NCI-H187 treated with DMSO at 0.1 percent for 48 hours (cell line): ENCODE measurements at places on chromosomes 12 and 14.

DNA sequence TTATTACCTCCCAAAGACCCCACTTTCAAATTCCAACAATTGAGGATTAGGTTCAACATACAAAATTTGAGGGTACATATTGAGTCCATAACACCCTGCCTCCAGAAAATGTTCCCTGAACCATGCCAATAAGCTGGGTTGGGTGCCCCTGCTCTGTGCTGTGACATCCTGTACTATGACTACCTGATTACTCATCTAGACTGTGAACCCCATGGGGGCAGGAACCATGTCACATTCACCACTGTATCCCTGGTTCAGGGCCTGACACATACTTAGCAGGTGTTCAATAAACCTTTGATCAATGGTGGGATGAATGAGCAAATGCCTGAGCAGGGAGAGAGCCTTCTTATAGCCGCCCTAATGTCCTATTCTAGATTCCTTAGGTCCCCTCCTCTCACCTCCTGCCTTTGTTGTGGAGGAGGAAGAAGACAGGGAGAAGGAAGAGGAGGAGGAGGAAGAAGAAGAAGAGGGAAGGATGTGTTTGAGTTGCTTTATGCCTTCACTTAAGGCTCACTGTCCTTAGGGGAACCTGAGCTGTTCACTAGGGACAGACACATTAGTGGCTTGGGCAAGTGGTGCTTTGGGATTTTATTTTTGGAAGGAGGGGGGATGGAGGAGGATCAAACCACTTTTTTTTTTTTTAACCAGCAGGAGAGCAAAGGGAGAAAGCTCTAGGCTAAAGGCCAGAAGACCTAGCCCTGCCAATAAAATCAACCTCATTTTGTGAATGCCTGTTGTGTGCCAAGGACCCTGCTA lies 21.3 kb downstream of the GPR68 start:
- DNase-seq, result peak; percentile 21

DNA sequence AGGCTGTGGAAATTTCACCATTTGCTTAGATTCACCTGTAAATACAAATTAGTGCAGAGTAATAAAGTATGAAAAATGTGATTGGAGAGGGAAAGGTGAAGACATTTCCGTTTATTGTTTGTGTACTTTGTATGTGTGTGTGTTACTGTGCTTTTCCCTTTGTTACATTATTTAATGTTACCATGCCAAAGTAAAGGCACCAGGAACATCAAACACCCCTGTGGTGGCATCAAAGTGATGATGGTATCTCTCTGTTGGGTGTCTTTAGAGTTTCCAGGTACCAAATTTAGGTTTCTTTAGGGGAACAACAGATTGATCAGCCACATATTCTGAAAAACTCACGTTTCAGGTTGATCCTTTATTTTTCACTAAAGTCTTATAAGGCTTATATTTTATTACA lies 189.0 kb upstream of the FBXO33 start:
- no peak for DNase-seq

GRCh38 chr12:20212658-20213555 lies 155.4 kb upstream of the PDE3A start:
- peak; percentile 43 for DNase-seq

DNA sequence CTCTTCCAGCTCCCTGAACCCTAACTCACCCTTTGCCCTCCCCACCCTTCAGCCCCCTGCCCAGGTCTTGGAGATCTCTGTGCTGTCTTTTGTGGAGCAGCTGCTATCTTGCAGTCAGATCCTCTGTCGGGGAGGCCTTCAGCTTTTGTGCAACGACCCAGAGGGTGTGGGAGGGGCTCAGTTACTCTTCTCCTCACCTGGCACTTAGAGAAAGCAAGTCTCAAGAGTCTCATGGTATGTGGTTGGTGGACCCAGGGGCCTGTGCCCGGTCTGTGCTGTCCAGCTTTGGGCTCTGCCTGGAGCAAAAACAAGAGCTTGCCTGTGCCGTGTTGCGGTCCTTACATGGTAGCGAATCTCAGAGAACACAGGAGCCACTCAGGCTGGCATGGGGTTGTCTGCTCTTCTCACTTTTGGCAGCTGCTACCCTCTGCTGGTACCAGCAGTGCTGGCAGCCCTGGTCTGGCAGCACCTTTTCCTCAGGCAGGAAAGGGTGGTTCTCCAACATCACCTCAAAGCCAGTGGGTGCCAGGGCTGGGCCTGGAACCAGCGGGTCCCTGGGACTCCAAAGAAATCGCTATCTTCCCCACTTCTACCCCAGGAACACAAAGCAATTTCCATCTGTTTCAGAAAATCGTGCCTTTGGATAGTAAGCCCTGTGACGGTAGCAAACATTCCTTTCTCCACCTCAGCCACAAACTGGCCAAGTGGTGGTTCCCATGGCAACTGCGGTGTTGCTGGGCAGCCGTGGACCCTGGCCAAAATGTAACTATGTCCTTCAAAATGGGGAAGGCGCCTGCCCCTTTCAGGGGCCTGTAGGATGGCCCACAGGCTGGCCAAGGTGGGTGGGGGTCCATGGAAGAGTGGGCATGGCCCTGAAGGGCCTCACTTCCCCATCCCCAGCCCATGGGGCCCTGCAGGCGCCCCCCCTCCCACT lies 90.0 kb downstream of the RIN3 start:
- no peak for DNase-seq

DNA sequence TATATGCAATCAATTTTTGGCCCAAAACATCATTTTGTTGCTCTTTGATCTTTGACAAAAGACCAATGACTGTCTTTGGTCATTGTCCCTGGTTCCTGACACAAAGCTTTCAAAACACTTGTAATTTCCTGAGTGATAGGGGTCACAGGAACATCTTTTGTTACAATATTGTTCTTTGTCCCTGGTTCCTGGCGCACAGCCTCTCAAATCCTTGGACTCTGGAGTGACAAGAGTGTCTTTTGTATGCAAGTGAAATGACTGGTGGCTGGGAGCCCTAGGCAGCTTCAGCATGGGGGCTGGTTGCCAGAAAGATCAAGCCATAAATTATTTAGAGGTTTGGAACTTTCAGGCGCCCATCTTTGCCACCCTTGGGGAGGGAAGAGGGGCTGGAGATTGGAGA lies 53.9 kb downstream of the DNAH10 start:
- no peak for DNase-seq

DNA sequence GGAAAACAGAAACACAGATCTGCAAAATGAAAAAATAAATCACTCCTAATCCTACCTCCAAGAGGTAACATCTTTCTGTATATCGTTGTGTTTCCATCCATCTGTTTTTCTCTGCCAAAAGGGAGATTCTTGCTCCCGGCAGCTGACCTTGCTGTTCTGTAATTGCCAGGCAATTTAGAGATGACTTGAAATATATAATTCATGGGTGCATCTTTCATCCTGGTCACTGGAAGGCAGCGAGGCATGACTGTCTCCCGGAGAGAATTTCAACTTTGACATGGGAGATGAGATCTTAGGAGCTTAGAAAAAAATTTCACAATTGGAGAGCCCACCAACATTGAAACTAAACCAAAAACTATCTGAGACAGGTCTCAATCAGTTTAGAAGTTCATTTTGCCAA lies 53.0 kb downstream of the WSCD2 start:
- DNase-seq, result peak; percentile 32

DNA sequence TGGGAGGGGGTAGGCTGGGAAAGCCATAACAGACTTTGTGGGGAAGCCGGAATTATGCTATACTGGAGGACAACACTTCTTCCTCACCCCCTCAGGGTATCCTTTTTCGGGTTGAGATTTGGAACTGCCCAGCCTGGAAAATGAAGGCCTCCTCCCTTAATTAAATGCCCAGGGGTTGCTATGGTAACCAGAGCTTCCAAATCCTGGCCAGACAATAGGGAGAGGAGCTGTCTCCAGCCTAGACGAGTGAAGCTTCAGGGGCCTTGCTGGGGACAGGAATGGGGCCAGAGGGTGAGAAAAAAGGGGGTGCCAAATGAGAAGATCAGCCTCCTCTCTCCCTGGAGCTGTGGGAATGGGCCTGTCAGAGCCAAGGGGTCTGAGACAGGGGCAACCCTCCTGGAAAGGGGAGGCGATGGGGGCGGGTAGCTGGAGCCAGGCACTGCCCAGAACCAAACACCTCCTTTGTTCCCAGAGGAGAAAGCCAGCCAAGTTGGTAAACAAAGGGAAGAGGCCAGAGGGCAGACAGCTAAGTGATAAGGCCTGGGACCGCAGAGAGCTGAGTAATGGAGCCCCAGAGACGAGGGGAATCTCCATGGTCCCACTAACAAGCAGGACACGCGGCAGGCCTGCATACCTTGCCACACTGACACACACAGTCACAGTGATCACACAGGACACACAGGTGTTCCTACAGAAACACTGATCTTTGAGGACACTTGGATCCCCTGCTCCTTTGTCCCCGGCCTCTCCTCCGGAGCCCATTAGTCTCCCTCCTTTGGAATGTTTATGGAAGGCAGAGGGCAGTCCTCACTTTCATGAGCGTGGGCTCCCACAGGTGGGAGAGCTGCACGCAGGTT lies 17.9 kb upstream of the RND1 start:
- DNase-seq, result no peak

DNA sequence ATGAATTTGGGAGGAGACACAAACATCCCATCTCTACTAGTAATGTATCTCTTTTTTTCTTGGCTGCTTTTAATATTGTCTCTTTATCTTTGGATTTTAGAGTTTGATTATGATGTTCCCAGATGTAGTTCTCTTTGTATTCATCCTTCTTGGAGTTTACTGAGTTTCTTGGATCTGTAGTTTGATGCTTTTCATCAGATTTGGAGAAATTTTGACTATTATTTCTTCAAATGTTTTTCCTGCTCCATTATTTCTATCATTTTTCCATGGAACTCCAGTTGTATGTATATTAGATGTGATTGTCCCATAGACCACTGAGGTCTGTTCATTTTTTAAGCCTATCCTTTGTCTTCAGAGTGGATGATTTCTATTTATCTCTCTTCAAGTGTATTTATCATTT lies 90.7 kb upstream of the ARHGAP5 start:
- no peak for DNase-seq

- no peak for DNase-seq
Measured at GRCh38 chr12:2960996-2961616, 1.9 kb downstream of the TEAD4 start.

DNA sequence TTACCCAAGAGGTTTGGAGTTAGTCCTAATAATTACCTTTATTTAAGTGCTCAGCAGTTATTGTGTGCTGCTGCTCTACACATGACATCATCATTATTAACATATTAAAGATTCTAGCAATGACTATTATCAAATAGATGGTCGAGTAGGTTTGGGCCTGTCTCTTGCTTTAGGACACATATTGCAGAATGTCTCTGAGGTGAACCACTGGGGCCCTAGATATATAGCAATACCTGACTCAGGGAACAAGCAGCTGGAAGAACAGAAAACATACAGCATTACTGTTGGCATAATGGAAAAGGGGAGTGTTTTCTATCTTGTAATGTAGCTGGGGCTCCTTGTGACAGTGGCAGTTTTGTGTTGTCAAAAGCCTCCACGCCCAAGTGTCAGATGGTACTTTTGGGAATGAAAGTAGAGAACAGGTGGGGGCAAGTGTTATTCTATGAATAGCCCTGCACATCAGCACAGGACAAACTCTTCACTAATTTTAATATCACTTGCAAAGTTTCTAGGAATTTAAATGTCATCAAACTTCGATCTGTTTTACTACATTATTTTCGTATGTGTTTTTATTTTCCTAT lies 54.6 kb downstream of the C12orf56 start:
- DNase-seq, result no peak

GRCh38 chr12:116194935-116195431 lies 82.5 kb downstream of the MED13L start:
- DNase-seq, result no peak

DNA sequence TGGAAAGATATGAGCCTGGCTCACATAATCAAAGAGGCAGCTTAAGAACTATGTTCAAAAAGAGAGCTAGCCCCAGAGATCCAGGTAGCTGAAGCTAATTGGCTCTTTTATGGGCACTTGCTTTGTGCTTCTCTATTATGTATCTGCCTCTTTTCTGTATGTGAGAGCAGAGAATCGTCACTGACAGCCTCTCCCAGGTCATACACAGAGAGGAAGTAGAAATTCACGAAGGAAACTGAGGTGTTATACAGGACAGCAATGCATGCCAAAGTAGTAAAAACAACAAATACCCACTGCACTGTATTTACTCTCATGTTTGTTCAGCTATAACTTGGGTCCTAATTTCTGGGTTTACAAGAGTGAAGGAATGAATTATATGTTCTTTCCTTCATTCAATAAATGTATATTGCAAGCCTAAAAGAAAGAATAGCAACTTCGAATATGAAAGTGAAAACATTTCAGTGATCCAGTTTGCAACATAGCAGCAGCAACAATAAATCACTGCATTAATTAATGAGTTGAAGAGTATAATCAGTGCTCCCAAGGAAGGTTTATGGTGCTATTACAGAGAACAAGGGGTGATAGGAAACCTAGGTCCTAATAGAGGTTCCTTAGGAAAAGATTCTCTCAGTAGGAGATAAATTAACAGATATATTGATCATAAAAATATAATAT lies 47.1 kb upstream of the ATXN7L3B start:
- no peak for DNase-seq

DNA sequence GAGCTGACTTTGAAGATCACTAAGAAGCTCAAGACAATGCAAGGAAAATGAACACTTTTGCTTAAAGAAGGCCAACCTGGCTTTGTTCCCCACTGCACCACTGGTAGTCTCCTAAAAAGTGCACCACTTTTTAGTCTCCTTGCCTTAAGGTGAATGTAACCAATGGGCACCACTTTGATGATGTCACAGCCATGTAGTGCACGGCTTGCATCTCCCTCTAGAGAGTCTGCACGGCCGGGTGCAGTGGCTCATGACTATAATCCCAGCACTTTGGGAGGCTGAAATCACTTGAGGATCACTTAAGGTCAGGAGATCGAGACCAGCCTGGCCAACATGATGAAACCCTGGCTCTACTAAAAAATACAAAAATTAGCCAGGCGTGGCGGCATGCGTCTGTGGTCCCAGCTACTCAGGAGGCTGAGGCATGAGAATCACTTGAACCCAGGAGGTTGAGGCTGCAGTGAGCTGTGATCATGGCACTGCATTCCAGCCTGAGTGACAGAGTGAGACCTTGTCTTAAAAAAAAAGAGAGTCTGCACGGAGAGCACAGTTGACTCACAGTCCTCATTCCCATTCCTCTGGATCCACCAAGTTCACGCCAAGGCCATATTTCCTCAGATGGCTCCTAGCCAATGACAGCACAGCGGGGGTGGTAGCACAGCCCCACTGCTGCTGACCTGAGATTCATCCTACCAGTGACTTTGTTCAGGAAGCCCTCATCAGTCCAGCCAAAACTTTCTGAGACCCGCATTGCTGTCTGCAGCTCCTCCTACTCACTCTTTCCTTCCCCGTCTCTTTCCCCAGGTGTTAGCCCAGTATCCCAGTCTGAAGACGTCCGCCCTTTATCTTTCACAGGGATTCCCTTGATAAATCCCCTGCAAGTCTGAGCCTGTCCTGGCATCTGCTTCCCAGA lies 16.5 kb upstream of the IFT81 start:
- no peak for DNase-seq
